ENCODE measurements at places on chromosomes 2 and 18.

DNA sequence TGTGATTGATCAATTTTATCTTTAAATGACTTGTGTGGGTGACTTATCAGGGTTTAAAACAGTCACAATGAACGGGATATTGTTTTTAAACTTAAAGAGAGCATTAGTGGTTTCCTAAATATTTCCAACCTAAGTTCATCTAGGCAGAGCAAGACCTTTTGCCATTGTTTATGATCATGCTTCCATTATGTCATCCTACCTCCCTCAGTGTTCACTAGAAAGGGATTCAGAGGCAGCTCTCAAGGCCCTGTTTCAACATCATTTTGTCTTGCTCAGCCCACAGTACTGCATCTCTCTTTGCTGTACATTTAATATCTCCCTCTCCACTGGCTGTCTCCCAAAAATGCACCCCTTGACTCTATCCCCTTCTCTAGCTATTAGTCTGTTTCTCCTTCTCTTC, 21.5 kb upstream of the PELI1 start:
- DNase-seq = no peak

GRCh38 chr2:109348671-109349502, 219.9 kb downstream of the SH3RF3 start:
- no peak for DNase-seq

DNA sequence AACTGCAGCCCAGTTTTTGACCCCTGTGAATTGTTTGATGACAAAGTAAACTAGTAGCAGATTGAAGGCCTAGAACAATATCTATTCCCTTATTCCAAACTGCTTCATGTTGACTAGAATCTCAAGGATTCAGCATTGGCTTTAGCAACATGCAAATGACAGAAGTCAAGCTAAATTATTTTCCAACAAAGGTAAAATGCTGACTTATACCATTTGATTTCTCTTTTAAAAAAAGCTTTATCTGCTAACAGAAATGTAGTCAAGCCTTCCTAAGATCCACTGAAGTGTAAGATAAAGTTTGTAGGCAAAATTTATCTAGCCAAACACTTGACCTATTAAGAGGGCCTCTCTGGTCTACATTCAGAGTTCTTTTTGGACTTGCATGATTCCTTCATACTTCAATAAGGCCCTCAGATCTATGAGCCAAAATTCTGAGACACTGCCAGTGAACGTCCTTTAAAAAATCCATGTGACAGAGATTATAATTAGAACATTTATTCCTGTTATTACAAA, 9.5 kb upstream of the CYBRD1 start:
- no peak for DNase-seq

GRCh38 chr2:237072067-237072931, 13.4 kb upstream of the COPS8 start:
- DNase-seq = no peak

GRCh38 chr2:218517434-218518206, 50.5 kb downstream of the USP37 start:
- no peak for DNase-seq

DNA sequence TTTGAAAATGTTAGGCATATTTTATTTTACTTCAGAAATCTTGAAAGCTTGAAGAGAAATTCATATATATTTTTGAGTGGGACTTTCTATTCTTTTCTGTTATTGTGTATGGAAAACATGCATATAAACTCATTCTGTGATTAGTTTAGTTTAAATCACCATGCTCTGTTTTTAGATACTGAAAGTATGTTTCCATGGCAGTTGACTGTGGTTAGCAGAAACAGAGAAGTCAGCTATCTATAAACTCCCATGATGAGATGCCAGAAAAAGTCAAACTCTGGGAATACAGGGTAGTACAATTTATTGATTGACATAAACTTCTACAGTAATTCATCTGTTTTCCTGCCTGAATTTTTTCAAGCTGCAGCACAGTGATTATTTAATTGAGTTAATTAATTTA, 905.3 kb upstream of the VRK2 start:
- DNase-seq = no peak

DNA sequence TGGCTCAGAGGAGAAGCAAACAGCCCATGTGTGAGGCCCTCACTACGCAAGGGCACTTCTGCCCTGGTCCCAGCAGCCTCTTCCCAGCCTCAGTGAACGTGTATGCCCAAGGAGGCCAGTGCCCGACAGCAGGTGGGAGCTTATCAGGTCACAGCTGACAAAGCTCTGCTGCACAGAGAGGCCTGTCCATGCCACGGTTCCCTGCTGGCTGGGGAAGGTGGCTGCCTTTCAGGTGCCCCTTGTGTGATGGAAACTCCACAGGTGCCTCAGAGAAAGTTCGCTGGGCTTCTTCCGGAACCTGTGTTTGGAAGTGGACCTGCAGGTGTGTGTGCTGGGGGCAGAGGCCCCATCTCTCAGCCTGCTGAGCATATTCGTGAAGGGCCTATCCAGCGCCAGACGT, 47.3 kb downstream of the EDAR start:
- DNase-seq = no peak

- no peak for DNase-seq
These were observed 211.6 kb upstream of the SP5 start for GRCh38 chr2:170503563-170503962.

DNA sequence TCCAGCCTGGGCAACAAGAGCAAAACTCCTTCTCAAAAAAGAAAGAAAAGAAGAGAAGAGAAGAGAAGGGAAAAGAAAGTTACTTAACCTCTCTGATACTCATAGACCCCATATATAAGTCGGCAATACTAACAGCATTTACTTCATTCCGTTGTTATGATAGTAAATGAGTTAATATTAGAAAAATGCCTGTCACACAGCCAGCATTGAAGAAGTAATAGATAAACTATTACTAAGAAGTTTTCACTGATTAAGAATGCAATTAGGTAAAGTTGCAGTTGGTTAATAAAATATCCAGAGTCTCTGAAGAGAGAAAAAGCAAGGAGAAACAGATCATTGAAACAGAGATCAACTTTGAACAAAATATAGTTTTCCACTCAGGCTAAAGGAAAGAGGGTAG, 161.3 kb upstream of the UBE2E3 start:
- no peak for DNase-seq

- no peak for DNase-seq
These were observed 1311.0 kb upstream of the FAM98A start for GRCh38 chr2:34909992-34910705.

- DNase-seq = no peak
These were observed 155.5 kb downstream of the TMEM247 start for GRCh38 chr2:46634905-46635304.

GRCh38 chr2:178250429-178250828, 56.1 kb downstream of the OSBPL6 start:
- no peak for DNase-seq

DNA sequence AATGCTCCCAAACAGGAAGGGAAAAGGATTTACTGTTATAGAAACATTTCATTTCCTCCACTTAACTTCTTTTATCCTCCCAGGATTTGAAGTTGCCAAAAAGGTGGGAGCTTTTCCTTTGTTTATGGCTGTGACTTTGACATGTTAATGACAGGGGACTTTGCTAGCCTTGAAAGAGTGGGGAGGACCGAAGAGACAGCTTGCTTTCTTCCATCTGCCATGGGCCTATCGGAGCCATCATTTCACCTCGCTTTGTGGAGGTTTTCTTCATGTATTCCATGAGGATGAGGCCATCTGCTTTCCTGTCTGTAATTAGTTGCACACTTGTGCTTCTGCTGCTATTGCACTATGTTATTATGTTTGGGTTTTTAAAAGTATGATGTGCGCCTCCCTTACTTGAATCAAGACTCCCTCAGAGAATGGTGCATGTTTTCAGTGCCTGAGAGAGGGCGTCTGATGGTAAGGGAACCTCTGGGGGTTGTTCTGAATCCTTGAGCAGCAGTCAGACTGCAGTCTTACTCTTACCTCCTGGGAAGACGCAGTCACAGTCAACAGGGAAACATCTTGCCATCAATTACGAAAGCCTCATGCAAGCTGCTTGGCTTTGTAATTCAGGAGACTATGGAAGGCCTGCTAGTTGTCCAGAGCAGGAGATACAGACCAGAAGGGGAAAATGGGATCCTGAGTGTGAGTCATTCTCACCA, 173.3 kb upstream of the MGAT5 start:
- no peak for DNase-seq

DNA sequence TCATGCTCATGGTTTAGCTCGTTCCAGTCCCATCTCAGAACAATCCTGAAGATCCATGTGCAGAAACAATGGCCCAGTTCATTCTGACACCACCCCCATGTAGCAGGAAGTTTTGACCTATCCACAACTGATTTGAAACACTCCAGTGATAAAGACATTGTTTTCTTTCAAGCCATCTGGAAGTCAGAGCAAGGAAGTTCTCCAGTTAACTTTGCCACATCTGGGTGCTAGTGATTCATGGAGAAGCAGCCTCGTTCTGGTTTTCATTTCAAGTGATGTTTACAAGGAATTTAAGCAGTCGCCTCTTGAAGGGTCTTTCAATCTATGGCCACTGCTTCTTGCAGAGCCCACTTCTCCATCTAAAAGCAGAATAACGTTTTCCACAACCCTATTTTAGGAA, 36.6 kb upstream of the TWIST2 start:
- DNase-seq = no peak

DNA sequence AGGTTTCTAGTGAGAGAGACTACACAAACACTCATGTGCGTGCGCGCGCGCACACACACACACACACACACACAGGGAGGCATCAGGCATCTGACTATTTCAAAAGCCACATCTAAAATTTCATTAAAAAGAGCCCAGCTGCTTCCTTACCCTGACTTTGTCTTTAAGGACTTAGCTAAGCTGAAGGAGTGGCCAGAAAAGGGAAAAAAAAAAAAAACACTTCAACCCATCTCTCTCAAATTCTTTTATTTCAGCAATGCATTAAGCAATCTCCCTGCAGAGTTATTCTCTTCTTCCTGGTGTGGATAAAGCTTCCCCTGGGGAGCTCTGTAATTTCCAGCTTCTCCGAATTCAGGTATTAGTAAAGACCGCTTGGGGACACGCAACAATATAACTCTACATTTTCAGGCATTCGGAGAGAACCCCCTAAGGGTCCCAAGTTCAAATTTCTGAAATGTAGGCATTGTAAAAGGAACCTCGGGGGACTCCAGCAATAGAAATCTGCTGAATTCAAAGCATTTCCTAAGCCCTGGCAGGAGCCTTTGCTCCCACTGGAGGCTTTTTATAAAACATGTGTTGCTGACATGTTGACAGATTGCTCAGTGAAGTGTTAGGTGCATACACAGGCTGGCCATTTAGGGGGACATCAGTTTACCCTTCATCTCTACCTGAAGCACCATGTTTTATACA, 67.0 kb downstream of the ZNF521 start:
- no peak for DNase-seq

- no peak for DNase-seq
These were observed 45.2 kb upstream of the NFU1 start for GRCh38 chr2:69482471-69482870.

DNA sequence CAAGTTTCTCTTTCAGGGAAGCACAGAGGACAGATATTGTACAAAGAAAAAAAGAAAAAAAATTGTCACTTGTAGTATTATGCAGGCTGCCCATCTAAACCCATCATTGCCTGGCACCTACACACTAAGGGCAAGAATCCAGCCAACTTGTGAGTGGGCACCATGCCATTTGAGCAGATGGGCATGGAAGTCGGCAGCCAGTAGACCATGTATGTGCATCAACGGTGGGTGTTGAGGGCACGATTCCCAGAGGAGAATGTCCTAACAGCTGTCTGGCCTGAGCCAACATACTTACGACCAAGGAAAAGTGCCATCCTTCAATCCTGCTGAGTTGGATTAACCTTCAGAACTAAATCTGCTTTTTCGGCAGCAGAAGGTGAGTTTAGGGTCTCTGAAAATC, 63.9 kb downstream of the ARHGAP15 start:
- no peak for DNase-seq

DNA sequence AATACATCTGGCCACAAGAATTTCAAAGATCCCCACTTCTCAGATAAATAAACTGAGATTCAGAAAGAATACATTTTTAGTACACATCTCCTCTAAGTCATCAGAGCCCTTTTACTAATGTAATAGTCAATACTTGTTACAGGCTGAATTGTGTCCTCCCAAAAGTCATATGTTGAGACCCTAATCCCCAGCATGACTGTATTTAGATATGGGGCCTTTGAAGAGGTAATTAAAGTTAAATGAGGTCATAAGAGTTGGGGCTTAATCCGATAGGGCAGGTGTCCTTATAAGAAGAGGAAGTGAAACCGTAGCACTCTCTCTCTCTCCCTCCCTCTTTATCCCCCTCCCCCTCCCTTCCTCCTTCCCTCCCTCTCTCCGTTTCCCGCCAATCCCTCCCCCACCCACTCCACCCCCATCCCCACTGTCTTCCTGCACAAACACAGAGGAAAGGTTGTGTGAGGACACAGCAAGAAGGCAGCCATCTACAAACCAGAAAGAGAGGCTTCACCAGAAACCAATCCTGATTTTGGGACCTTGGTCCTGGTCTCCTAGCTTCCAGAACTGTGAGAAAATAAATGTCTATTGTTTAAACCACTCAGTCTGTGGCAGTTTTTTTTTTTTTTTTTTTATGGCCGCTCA, 66.6 kb upstream of the ZNF397 start:
- no peak for DNase-seq

DNA sequence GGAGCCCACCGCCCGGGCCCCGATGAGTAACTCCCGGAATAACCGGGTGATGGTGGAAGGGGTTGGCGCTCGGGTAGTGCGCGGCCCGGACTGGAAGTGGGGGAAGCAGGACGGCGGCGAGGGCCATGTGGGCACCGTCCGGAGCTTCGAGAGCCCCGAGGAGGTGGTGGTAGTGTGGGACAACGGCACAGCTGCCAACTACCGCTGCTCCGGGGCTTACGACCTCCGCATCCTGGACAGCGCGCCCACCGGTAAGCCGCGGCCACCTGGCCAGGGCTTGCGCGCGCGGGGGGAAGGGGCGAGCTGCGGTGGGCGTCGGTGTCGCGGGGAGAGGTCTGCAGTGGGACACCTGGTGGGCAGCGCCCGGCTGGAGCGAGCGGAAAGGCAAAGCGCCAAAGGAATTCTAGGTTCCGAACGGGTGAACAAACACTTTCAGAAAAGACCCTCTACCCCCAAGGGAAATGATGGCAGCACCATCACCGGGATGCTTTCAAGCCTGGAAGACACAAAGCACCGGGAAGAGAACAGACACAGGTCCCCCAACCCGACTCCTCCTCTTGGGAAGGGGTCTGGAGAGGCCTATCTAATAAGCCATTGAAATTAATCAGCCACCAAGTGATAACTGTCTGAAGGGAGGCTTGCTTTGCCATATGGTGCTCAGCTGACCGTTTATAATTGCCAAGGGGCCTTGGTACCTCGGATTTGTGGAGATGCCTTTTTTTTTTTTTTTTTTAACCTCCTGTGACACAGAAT, 1.1 kb downstream of the MIB1 start:
- no peak for DNase-seq

- DNase-seq = no peak
These were observed 180.6 kb downstream of the MTX2 start for GRCh38 chr2:176449852-176450251.

All from HS-27A (cell line).